ENCODE measurements at places on chromosomes 11 and 22.

- peak; percentile 83 for DNase-seq
Measured at GRCh38 chr22:27804470-27805297, 3.1 kb upstream of the MN1 start.

DNA sequence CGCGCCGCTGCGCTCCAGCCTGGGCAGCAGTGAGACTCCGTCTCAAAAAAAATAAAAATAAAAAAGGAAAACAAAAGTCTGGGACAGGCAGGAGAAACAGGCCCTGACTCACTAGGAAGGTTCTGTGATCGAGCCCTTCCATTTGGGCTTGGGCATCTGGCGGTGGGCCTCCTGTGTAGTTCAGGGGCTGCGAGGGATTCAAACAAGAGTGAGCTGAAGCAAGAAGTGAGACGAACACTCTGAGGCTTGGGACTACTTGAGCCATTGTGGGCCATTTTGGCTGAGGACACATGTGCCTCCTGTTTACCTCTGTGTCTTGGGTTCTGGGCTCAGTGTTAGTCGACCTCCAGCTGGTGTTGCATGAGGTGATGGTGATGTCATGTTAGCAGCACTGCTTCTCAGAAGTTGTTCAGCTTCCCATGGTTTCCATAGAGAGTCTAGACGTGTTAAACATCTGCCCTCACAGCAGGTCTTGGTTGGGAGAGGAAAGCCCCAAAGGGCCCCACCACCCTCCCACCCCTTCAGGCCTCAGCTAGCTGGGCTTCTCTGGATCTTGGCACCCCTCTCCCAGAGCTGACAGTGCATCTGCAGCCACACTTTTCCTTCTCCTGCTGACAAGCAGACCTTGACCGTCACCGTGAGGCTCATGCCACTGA, 57.8 kb downstream of the MED15 start:
- DNase-seq: no peak

- DNase-seq: no peak
Measured at GRCh38 chr11:45704133-45704532, 38.7 kb upstream of the CHST1 start.

DNA sequence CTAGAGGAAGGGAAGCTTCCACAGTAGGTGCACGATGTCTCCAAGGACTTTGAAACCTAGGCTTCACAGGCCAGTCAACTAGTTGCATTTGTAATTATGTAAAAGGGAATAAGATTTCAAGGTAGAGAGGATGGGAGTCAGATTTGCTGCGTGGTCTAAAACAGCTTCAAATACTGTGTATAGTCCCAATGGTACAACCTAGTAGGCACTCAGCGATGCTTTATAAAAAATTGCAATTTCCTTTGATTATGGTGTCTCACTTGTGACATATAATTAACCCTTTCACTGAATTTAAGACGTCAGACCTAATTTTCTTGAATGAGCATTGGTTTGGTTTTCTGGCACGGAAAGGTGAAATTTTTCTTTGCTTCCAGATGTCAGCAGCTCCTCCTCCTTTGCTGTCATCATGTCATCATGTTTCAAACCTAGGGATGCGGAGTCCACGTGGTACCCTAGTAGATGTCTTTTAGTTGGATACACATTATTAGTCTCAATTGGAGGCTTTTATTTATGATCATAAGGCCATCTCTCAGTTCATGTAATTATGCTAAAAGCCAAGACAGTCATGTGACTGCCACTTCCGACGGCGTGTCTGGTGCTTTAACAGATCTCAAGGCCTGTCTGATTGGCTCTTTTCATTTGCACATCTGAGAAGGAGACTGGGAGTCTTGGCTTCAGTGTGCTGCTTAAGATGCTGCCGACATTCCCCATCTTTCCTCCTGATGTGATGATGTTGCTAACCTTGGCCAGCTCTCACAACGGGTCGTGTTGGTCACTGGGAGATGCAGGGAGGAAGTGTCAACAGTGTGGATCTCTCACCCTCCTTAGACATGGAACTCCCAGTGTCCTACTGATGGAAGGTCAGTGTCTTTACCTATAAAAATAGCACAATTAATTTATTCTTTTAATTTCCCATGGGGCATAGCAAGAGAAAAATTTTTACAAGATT, 134.0 kb downstream of the HIPK3 start:
- DNase-seq: no peak

GRCh38 chr22:38964306-38964705, 6.9 kb downstream of the APOBEC3A start:
- DNase-seq: no peak

- no peak for DNase-seq
Measured at GRCh38 chr22:39896313-39896996, 2.9 kb upstream of the ENTHD1 start.

DNA sequence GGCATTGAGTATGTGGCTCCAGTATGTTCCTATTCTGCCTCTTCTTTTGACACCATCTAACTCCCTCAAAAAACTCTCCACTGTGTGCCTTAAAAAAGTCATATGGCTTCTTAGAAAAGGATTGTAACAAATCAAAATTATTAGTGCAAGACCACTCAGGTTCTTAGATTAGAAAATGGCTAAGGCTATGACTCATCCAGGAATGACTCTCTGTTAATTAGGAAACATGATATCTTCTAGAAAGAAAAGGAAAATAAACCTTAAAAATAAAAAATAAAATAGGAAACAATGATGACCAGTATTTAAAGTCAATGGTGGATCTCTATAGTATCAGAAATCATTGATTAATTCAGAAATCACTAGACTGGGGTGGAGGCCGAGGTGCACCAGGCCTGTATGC, 21.7 kb downstream of the SLC25A17 start:
- DNase-seq: peak; percentile 21

DNA sequence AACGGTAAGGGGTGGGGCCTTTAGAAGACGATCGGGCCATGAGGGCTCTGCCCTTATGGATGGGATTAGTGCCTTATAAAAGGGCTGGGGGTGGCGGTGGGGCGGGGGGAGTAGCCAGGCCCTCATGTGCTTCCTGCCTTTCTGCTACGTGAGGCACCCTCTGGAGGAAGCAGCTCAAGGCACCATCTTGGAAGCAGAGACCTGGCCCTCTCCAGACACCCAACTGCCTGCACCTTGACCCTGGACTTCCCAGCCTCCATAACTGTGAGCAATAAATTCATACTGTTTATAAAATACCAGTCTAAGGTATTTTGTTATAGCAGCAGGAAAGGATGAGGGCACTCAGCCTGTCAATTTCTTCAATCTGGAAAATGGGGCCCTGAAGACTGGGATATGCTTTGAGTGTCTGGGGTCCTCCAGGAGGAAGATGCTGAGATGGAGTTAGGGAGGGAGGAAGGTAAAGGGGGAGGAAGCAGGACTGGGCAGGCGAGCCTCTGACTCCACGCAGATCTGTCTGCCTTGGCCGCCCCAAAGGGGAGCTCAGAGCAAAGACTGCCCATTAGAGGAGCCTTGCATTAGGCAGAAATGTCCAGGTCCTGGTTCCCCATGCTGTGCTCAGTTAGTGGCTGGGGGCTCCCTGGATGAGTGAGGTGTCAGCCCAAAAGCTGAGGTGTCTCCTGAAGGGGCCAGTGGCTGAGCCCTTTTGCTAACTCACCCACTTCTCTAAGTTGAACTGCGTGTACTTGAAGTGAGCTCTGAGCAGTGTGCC, 5.3 kb downstream of the CABP2 start:
- no peak for DNase-seq

DNA sequence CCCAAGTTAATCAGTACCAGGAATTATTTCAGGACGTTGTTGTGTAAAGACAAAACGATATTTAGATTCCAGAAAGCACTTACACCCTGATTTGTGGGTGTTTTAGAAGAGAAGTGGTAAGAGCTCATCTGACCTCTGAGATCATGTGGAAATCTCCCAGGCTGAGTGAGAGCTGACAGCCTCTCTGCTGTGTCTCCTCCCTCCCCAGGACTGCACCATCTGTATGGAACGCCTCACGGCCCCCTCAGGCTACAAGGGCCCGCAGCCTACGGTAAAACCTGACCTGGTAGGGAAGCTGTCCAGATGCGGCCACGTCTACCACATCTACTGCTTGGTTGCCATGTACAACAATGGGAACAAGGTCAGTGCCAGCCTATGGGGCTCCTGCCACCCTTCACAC, 20.0 kb downstream of the DTX4 start:
- no peak for DNase-seq

DNA sequence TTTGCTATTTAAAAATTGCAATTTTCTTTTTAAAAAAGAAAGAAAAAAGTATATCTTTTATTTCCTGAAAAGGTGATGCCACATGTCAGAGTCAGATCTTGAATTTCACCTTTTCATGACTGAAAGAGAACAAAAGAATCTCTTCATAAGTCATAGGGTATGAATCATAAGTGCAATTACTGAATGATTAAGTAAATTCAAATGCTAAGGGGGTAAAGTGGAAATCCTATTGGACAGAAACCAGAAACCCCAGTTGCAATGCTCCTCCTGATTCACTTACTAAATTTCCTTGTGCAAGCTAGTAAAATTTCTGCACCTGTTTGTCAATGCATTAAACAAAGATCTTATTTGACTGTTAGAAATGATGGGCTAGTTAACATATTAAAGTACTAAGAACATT, 8.2 kb upstream of the PRRG4 start:
- no peak for DNase-seq

- DNase-seq: no peak
Measured at GRCh38 chr11:77088236-77089003, 14.2 kb upstream of the OMP start.

DNA sequence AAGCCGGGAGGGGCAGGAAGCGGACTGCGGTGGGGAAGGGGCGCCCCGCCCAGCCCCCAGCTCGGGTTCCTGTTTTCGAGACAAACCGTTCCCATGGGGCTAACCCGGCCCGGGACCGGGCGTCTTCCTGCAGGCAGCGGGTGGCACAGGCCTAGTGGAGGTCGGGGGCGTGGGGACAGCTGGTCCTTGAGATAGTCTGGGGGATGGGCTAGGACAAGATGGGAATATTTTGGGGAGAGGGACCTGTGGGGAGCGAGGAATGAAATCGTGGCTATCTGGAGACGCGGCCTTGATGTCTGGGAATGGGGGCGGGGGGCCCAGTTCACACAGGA, 1.2 kb upstream of the RASGRP2 start:
- peak; percentile 50 for DNase-seq

- no peak for DNase-seq
Measured at GRCh38 chr11:27358296-27358695, 4.7 kb downstream of the CCDC34 start.

GRCh38 chr11:109668973-109669634, 247.1 kb downstream of the C11orf87 start:
- DNase-seq: no peak

DNA sequence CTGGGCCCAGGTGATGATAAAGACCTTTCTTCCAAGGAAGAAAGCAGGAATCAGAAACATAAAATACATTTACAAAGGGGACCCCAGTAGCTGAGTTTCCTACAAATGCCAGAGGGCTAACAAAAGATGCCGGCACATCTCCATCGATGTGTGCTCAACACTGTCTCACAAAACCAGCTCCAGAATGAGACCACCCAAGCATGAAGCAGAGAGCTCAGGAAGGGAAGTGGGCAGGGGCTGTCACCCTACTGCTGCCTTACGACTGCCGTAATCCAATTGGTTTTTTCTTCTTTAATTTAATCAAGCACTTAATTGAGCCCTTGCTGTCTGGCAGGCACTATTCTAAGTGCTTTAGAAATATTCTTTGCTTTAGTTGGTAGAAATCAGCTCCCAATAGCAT, 26.1 kb downstream of the SMCO4 start:
- no peak for DNase-seq

- peak; percentile 79 for DNase-seq
Measured at GRCh38 chr11:394034-394857, at the start of gene PKP3. TSS of gene PKP3 (plus strand) at chr11:394209. CDS start at chr11:394293, 84 bp downstream.

DNA sequence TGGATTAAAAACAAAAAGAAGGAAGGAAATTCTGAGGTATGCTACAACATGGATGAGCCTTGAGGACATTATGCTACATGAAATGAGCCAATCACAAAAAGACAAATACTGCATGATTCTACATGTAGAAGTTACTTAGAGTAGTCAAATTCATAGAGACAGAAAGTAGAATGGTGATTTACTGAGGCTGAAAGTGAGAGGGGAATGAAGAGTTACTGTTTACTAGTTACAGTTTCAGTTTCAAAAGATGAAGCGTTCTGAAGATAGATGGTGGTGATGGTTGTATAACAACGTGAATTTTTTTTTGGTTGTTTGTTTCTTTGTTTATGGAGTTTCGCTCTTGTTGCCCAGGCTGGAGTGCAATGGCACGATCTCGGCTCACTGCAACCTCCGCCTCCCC, 9.5 kb downstream of the OR5P2 start:
- DNase-seq: no peak

DNA sequence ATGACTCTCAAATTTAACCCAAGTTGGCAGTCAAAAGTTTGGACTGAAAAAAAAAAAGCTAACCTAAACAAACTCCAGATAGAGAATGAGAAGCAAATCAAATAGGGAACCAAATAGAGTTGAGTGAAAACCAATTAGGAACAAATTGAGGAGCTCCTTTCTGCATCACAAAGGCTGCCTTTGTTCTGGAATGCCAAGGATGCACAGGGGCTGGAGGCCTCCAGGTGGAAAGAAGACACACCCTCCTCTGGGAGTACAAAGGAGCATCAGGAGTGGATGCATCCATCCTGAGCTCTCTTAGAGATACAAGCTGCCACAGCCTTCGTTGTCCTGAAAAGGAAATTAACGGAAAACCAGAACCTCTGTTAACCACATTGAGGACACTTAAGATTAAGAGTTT, 73.3 kb downstream of the MRGPRX1 start:
- no peak for DNase-seq

- no peak for DNase-seq
Measured at GRCh38 chr11:46417711-46418110, 26.1 kb upstream of the CHRM4 start.

DNA sequence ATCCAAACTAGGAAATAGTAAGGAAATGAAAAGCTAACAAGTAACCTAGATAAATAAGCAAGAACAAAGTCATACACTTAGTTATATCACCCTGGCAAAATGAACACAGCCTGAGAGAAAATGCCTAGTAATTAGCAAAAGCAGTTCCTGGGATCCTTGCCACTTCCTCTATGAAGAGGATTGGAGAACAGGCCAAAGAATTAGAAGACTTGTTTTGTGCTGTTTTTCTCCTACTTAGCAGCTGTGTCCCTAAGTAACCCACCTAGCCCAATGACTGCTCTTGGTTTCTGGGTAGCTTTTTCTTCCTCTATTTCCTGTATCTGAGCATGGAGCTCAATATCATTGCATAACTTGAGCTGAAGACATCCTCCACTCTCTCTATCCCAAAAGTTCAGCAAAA, 713.9 kb downstream of the ETS1 start:
- DNase-seq: no peak

- DNase-seq: peak; percentile 44
Measured at GRCh38 chr22:20486229-20486628, 9.4 kb downstream of the KLHL22 start.

DNA sequence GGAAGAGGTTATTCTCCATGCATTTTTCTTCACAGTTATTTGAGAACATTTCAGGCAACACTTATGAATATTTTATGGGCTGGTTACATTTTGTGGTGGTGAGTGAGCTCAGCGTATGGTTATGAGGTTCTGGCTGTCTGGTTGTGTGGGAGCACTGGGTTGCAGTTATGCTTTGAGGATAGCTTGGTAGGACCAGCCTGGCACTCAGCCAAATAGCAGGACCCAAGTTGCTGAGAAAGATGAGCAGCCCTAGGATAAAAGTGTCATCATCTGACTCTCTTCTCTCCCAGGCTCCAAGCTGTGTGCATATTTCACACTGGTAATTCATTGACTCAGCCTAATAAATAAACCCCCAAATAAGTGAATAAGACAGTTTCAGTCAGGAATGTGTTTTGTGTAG, 8.1 kb upstream of the SRSF8 start:
- DNase-seq: no peak
